Sigmoid colon (tissue), 7 donors: ENCODE measurements at places on chromosomes 1 and 21. TPM values are rescaled to one million over a fixed set of nuclear protein-coding genes. Genes with fewer than 3 reads are reported as not detected.
A peak's percentile ranks its signal among the peaks of the same experiment; 100 is the strongest.

- no peak for DNase-seq
- H3K4me3 ChIP-seq: no peak overlapping the region
- peaks cover 10% of the 10 kb centered on the region for H3K4me1 ChIP-seq
- no peak overlapping the region for H3K27ac ChIP-seq
- no peaks in the 10 kb centered on the region for H3K36me3 ChIP-seq
Observed at GRCh38 chr1:41874903-41875411, 43.8 kb downstream of the HIVEP3 start.

GRCh38 chr1:3886691-3887090, 13.4 kb downstream of the C1orf174 start:
- no peaks in the 10 kb centered on the region for H3K27me3 ChIP-seq
- no peak overlapping the region for H3K27ac ChIP-seq
- DNase-seq: no peak

- no peak overlapping the region for H3K27ac ChIP-seq
- H3K4me1 ChIP-seq: peaks cover 34% of the 10 kb centered on the region
- no peaks in the 10 kb centered on the region for H3K27me3 ChIP-seq
- DNase-seq: no peak
- no peak overlapping the region for H3K4me3 ChIP-seq
Observed at GRCh38 chr1:23129846-23130245, 38.8 kb downstream of the LUZP1 start.

DNA sequence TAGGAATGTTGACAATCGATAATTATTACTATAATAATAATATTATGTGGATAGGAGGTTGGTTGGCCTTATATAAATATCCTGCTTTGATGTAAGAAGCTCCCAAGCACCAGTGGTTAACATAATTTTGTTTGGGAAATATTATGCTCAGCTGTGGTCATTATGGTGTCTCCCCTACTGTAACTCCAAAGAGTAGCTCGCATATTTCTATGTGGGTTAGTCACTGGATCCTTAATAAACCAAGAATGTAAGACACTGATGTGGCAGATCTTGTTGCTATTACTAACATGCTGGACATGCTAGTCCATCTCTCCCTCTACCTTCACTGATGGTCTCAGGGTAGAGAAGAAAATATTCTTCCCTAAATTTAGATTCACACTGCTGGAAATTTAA, 79.2 kb upstream of the RALGPS2 start:
- H3K4me1 ChIP-seq: no peaks in the 10 kb centered on the region
- no peaks in the 10 kb centered on the region for H3K27me3 ChIP-seq
- no peaks in the 10 kb centered on the region for H3K36me3 ChIP-seq
- no peak overlapping the region for H3K27ac ChIP-seq
- no peak overlapping the region for H3K4me3 ChIP-seq

- no peaks in the 10 kb centered on the region for H3K27me3 ChIP-seq
- H3K36me3 ChIP-seq: no peaks in the 10 kb centered on the region
- H3K4me3 ChIP-seq: no peak overlapping the region
- H3K27ac ChIP-seq: no peak overlapping the region
Observed at GRCh38 chr1:3119725-3120124, 50.7 kb downstream of the PRDM16 start.

DNA sequence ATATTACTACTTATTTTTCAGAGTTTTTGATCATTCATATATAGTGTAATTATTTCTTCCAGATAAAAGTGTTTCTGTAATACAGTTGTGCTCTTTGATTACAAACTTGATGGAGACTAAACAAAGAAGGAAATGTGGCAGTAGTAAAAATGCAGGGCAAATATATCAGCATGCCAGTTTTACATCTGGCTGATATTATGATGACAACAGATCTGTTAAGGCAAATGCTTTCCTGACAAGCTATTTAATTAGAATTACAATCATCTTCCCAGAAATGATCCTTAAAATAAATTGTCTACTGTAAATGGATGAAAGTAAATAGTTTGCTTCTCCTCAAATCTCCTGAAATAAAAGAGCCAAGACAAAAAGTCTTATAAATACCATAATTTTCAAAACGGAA, 1659.8 kb downstream of the BRINP3 start:
- DNase-seq: no peak
- no peak overlapping the region for H3K27ac ChIP-seq
- H3K27me3 ChIP-seq: no peaks in the 10 kb centered on the region

DNA sequence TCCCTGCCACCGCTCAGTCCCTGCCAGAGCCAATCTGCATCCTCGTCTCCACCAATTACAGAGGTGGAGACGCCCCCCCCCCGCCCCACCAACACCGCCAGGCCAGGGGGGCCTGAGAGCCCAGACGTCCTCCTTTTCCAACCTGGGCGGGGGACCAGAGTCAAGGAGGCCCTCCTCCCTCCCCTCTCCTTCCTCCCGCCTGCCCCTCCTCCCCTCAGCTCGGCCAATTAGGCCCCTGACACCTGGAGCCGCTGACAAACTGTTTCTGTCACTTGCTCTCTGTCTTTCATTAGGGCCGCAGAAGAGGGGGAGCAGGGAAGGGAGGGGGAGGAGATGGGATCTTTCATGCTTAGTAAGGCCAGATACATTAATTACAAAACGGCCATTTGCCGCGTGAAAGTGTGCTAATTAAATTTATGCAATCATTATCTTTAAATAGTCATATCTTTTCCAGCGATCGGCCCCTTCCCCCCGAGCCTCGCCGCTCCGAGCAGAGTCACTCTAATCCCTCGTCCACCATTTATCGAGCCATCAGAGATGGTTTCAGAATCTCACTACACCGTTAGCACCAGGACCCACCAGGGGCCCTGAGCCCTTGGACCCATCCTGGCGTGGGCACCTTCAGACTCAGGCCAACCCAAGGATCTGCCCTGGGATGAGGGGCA, 94.7 kb downstream of the PAX7 start:
- no peak for DNase-seq
- peaks cover 42% of the 10 kb centered on the region for H3K27me3 ChIP-seq
- no peaks in the 10 kb centered on the region for H3K36me3 ChIP-seq
- H3K4me1 ChIP-seq: no peaks in the 10 kb centered on the region
- H3K4me3 ChIP-seq: no peak overlapping the region

- H3K4me1 ChIP-seq: peaks cover 5% of the 10 kb centered on the region
- H3K36me3 ChIP-seq: no peaks in the 10 kb centered on the region
- no peaks in the 10 kb centered on the region for H3K27me3 ChIP-seq
- DNase-seq: no peak
- no peak overlapping the region for H3K27ac ChIP-seq
Observed at GRCh38 chr21:34877485-34878128, 171.5 kb downstream of the RUNX1 start.

- peak; percentile 78 for DNase-seq
- no peaks in the 10 kb centered on the region for H3K4me1 ChIP-seq
- peak overlapping the region; percentile 60 for H3K27ac ChIP-seq
- H3K27me3 ChIP-seq: no peaks in the 10 kb centered on the region
- no peaks in the 10 kb centered on the region for H3K36me3 ChIP-seq
Observed at GRCh38 chr1:235902677-235903542, 36.2 kb upstream of the LYST start.

GRCh38 chr1:27044613-27045151, 32.0 kb upstream of the TENT5B start:
- no peaks in the 10 kb centered on the region for H3K36me3 ChIP-seq
- peak overlapping the region; percentile 2 for H3K4me3 ChIP-seq
- no peak overlapping the region for H3K27ac ChIP-seq
- no peaks in the 10 kb centered on the region for H3K27me3 ChIP-seq
- DNase-seq: peak; percentile 93
- peaks cover 20% of the 10 kb centered on the region for H3K4me1 ChIP-seq

The VHLL gene
- total RNA-seq: not detected

The TSPAN2 gene
- total RNA-seq: 87.4 TPM
